Natural killer cell treated with Interleukin-12 subunit alpha and Interleukin-12 subunit beta and Interleukin-15 and Interleukin-18, amount 100 ng/mL, for 72 hours (primary cell): ENCODE measurements at places on chromosomes 11 and 22.

DNA sequence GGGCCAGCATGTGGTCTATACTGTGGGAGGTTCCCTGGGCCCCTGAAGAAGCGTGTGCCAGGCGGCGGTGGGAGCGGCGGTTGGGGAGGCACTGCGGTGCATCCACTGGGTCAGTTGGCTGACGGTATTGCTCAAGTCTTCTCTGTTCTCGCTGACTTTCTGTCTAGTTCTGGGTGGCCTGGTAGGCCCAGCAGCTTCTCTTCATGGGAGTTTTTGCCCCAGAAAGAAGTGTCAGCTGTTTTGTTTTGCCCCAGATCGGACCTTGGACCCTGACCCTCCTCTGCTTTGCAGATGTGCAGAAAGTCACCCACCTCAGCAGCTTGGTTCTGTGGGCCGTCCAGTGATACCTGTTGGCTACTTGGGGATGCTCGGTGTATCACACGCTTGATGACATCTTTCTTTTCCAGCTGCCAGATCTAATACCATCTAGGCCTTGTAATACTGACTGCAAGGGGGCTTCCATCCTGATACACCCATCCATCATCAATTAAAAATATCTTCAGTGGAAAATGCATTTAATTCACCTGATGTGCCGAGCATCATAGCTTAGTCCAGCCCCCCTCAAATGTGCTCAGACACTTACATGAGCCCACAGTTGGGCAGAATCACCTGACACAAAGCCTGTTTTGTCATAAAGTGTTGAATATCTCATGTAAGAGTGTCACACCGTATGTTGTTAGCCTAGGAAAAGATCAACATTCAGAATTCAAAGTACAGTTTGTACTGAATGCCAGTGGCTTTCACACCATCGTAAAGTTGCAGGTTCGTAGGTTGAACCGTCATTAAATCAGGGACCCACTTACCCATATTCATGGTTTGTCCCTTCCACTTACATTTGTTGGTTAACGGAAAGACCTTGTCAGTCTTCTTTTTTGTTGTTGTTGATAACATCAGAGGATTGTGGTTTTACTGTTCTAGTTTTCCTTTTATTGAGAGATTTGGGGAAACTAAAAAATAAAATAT, 13.9 kb downstream of the ZBED4 start:
- DNase-seq: no peak

DNA sequence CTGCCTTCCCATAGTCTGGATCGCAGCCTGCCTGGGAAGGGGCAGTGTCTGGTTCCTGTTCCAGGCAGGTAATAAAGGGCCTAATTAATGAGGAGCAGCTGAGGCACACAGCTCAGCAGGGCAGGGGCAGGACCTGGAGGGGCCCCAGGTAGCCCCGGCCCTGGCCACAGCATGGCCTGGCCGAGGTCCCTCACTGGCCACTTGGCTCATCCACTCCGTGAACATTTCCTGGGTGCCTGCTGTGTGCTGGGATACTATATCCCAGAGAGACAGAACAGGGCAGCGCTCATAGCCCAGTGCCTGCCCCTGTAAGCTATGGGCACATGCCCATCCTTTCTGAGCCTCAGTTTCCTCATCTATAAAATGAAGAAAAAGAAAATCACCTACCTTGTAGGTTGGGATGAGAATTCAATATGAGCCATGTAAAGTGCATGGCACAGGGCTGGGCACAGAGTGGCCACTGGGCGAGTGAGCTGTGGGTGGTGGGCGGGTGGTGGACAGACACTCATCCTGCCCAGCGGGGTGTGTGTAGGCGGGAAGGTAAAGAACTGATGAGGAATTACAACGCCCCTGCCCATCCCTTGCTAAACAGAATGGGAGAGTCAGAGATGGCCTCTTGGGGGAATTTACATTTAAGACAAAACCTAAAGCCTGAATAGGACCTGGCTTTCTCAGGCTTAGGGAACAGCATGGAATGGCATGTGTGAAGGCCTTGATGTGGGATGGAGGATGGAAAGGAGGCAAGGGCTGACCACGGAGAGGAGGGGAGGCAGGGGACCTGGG, 9.2 kb downstream of the MYRF start:
- no peak for DNase-seq

DNA sequence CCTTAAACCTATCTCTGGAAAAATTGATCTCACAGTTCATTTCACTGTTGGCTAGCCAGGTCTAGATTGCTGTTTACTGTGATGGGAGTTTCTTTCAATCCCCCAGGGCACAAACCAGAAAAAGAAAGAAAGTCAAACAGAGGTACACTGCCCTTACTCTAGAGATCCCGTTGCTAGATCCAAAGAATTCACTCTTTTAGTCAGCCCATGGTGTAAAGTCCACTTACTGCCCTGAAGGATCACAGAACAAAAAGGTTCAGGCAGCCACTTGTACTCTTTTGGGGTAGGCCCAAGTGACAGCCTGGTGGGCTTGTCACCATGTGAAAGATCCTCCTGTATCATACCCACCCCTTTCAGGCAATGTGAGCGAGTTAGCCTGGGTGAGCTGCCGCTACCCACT, 162.6 kb upstream of the CCDC179 start:
- DNase-seq: no peak

DNA sequence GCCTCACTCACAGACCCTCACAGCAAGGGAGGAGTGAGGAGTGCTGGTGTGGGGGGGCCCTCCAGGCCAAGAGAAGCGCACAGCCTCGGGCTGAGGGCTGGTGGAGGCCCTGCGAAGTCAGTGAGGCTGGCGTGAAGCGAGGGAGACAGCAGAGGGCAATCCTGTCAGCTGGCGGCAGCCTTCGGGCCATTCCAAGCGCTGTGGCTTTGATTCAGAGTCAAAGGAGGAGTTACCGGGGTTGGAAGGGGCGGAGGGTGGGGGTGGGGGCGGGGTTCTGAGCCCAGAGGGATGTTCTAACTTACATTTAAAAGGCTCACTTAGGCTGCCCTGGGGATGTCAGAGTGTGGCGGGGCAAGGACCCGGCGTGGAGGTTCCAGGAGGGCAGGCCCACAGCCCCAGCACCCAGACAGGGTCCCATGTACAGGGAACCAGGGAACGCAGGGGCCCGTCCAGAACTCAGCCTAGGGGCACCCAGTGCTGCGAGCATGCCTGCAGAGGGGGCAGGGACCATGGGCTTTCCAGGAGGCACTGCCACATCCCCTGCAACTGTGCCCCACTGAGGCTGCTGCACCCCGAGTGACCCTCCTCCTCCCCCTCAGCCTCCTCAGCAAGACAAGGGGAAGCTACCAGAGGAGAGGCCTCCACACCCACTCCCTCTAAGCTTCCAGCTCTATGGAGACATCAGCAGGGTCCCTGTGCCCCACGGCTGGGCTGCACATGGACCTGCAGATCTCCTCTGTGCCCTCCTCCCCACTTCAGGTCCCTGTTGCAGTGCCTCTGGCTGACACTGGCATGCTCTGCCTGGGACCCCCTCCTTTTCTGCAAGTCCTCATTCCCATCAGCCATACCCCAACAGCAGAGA, 39.7 kb upstream of the TTLL12 start:
- no peak for DNase-seq

- DNase-seq: no peak
These were observed 261.9 kb upstream of the PLET1 start for GRCh38 chr11:112522536-112522935.

DNA sequence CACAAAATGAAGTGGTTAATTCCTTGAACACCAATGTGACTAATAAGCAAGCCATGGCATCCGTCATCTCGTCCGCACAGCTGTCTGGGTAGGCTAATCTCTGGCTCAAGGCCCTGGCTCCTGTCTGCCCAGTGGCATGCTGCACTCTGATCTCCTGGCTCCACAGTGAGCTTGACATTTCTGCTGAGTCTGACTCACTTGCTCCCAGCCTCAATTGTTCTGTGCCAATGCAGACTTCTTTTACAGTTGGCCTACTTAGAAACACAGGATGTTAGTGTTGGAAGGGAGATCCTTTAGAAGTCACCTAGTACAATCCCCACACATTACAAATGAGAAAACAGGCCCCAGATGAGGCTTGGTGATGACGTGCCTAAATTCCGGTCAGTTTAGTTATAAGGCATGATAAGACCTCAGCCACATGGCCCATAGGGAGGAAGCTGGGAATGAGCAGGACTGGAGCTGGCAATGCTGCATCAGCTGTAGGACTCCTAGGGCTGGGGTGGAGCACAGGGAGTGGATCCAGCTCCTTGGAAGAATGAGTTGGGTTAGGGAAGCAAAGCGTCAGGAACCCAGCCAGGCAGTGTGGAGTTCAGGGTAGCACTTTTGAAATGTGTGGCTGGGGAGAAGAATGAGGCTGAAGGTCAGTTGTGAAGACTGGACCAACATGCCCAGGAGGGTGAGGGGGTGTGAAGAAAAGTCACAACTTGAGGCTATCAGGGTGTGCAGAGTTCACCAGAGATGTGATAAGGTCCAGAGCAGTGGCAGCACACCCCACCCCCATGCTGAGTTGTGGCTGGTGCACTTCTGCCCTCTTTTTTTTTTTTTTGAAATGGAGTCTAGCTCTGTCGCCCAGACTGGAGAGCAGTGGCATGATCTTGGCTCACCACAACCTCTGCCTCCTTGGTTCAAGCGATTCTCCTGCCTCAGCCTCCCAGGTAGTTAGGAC, 70.2 kb upstream of the EED start:
- no peak for DNase-seq

DNA sequence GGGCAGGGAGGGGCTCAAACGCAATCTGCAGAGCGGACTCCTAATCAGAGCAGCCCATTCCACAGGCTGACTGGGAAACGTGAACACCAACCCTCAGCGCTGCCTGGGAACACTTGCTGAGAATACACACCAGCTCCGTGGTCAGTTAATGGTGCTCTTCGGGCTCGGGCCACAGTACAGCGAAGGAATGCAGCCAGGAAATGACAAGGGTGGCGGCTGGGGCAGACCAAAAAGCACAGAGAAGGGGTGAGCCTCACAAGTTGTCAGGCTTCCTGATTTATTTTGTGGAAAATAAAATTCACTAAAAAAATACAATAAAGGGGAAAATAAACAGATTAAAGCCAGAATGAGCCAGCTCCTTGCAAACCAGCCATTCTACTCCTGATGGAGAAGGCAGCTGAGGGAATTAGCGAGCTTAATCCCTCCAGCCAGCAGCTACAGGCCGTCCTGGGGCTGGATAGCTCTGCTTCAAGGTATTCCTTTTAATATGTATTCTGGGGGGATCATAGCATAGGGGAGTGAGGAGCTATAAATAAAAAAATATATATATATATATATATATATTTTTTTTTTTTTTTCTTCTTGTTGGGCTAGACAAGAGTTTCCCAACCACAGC, 165.5 kb upstream of the NTM start:
- no peak for DNase-seq

- DNase-seq: no peak
These were observed 540.8 kb downstream of the SOX6 start for GRCh38 chr11:15815246-15816195.

- DNase-seq: no peak
These were observed 3.0 kb upstream of the APOA4 start for GRCh38 chr11:116825854-116826750.

DNA sequence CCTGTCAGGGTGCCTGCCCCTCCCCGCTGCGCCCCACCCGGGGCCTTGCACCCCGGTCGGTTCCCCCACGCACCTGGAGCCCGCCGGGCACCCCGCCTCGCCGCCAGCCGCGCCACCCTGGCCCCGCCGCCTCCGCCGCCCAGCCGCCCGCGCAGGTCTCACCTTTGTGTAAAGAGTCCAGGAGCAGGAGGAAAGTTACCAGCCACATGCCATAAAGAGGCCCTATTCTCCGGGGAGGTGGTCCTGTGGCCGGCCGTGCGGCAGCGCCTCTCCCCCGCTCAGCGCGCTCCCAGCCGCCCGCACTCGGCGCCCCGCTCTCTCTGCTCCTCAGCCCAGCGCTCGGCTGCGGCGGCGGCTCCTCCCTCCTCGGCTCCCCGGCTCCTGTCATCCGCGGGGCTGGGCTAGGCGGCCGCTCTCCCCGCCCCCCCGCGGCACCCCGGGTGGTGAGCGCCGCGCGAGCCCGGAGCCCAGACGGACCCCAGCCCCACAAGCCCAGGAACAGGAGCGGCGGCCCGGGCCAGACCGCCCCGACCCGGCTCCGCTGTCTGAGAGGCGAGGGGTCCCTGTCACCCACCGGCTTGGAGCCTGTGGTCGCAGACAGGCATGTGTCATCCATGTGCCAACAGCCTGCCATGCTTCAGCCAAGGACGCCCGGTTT, at the start of gene DSCAML1:
Gene DSCAML1 (minus strand): TSS at position 345 of the 658 bp plus-strand sequence. CDS start 137 bp downstream, at position 208.
- no peak for DNase-seq

DNA sequence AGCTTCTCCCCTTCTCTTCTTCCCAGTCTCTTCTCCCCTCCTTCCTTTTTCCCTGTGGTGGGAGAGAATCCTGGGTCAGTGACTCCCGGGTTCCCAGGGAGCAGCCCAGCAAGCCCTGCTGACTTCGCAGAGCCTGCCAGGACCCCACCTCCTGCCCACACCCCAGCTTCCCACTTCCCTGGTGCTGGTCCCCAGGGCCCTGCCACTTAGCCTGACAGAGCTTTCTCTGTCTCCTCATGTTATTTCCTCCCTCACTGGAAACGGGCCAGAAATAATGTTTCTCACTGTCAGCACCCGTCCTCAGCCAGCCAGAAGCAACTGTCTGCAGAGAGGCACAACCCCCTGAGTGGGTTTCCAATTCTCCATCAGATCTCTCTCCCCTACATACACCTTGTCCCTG, 27.1 kb downstream of the C11orf96 start:
- no peak for DNase-seq

- no peak for DNase-seq
These were observed 68.2 kb downstream of the GUCY1A2 start for GRCh38 chr11:106950067-106950491.

DNA sequence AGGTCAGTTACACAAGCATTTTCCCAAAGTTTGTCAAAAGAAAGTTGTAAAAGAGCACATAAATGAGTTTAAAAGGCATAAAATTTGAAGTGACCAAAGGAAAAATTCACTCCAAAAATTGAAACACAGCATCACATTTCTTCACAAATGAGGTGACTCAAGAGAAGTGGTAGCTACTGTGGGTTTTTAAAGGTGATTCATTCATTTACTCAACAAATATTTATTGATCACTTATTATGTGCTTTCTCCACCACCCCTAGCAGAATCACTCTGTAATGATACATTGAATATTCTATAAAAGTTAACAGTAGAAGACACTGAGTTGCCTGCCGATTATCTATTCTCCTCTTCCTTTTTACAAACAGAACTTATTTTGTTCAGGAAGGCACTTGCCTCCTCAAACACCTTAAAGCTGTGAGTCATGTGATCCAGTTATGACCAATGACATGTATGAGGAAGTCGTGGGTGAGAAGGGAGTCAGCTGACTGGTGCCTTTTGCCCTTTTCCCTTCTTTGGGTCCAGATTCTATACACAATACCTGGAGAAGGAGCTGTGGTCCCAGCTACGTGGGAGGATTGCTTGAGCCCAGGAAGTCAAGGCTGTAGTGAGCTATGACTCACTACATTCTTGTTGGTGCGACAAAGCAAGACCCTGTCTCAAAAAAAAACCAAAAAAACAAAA, 67.7 kb upstream of the CLNS1A start:
- DNase-seq: peak; percentile 62

- no peak for DNase-seq
These were observed 7.3 kb upstream of the TRIM44 start for GRCh38 chr11:35655254-35655653.

DNA sequence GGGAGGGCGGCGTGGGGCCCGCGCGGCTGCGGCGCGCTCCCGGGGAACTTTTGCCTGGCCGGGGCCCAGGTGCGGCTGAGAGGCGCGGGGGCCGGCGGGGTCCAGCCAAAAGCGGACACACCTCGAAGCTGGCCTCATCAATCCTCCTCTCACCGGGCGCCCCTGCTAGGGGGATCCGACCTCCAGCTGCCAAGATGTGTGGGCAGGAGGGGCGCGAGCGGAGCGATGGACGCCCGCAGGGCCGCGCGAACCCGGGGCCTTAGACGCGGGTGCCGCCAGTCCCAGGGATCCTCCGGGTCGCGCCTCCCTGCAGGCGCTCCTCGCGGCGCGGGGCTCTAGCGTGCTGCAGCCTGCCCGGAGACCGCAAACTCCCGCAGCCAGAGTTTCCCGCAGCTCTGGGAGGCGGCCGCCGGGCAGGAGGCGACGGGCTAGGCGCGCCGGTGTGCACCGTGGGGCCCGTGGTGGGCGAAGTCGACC, 785 bp downstream of the IGSF9B start:
- DNase-seq: no peak
